ENCODE measurements at places on chromosomes 11 and 22.
A peak's percentile ranks its signal among the peaks of the same experiment; 100 is the strongest.

GRCh38 chr11:27451244-27451965 lies 21.2 kb downstream of the LGR4 start:
- H3K36me3 ChIP-seq: no peaks in the 10 kb centered on the region
- H3K27ac ChIP-seq: peak overlapping the region; percentile 53
- peak overlapping the region; percentile 27 for H3K4me3 ChIP-seq
- peaks cover 50% of the 10 kb centered on the region for H3K4me1 ChIP-seq
- H3K27me3 ChIP-seq: no peaks in the 10 kb centered on the region
- peak; percentile 78 for DNase-seq

DNA sequence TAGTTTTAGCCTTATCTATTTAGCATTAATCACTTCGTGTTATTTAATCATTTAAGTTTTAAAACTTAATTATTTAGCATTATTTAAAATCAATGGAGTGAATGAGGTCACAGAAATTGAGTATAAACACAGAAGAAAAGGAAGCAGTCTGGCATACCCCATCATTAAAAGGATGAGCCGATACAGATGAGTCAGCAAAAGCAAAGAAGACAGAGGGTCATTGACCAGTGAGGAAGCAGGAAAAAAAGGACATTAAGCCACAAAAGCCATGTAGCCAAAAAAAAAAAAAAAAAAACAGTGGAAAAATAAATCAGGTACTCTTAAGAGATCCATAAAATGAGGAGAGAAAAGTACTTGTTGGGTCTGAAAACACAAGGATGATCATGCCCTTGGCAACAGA lies 71.5 kb downstream of the TYR start:
- H3K27me3 ChIP-seq: no peaks in the 10 kb centered on the region
- H3K27ac ChIP-seq: no peak overlapping the region
- H3K4me3 ChIP-seq: no peak overlapping the region
- no peaks in the 10 kb centered on the region for H3K36me3 ChIP-seq

- DNase-seq: no peak
- H3K4me3 ChIP-seq: no peak overlapping the region
- H3K36me3 ChIP-seq: no peaks in the 10 kb centered on the region
- no peaks in the 10 kb centered on the region for H3K27me3 ChIP-seq
Measured at GRCh38 chr11:913043-913442, 2.4 kb upstream of the CHID1 start.

DNA sequence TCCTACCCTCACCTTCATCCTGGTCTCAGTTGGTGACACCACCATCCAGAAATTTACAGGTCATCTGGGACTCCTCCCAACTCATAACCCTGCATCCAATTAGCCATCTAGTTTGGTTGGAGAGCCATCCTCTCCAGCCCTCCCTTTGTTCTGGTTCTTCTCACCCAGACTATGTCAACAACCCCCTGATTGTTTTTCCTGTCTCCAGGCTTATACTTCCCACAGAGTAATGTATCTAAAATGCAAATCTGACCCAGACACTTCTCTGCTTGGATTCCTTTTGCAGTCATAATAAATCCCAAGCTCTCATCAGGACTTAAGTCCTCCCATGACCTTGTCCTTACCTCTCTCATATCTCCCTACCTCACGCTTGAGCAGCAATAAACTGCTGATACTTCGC lies 3.0 kb downstream of the TTC12 start:
- no peak overlapping the region for H3K27ac ChIP-seq
- H3K27me3 ChIP-seq: no peaks in the 10 kb centered on the region
- no peak overlapping the region for H3K4me3 ChIP-seq
- no peak for DNase-seq
- H3K36me3 ChIP-seq: no peaks in the 10 kb centered on the region
